CD4-positive, CD25-positive, alpha-beta regulatory T cell (primary cell): ENCODE measurements at places on chromosomes 4 and X. TPM values are rescaled to one million over a fixed set of nuclear protein-coding genes. Genes with fewer than 3 reads are reported as not detected.

The ERCC6L gene
- polyA plus RNA-seq, result 0.59 TPM

The RAB9B gene
- polyA plus RNA-seq, result 0.17 TPM

The EFHC2 gene
- 0.47 TPM for polyA plus RNA-seq

The MAGEA4 gene
- not detected for polyA plus RNA-seq

The GLRB gene
- not detected for polyA plus RNA-seq
